Vagina (tissue), 2 donors: ENCODE measurements at places on chromosomes 3 and 15. TPM values are rescaled to one million over a fixed set of nuclear protein-coding genes. Genes with fewer than 3 reads are reported as not detected.

CEMIP gene
- total RNA-seq = 0.74 TPM

DNA sequence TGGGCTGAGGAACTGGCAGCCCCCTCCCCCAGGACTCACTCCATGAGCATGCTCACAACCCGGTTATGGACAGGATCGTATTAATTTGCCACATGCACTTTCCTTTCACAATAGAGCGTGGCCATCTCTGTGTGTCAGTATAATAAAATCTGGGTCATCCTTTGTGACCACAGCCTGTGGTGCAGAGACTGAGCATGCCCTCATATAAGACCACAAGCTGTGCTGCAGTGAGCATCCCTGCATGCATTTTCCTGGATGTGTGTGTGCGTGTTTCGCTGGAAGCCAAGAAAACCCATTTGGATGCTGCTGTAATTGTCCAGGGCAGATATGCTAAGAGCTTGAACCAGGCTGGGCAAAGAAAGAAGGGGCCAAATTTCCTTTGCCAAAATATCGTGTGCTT lies 39.7 kb downstream of the CYP11A1 start:
- no peaks in the 10 kb centered on the region for H3K4me1 ChIP-seq
- H3K36me3 ChIP-seq = no peaks in the 10 kb centered on the region
- no peak overlapping the region for H3K4me3 ChIP-seq

DNA sequence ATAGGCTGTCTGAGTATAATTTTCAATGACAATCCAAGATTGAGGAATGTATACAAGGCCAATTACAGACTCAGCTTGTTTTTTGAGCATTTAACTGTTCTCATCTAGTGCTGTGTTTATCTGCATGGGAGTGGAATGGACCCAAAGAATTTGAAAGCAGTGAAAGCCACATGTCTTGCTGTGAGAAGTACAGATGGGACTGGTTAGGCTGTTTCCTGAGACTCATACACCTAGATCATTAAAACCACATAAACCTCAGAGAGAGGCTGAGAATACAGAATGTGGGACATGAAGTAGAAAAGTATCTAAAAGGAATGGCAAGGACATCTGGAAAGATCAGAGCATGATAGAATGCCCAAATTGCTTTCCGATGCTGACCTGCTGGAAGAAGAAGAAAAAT lies 224.6 kb downstream of the NLGN1 start:
- DNase-seq = no peak
- no peaks in the 10 kb centered on the region for H3K4me1 ChIP-seq
- no peaks in the 10 kb centered on the region for H3K27me3 ChIP-seq
- H3K36me3 ChIP-seq = no peaks in the 10 kb centered on the region
- no peak overlapping the region for H3K27ac ChIP-seq
- H3K4me3 ChIP-seq = no peak overlapping the region

DNA sequence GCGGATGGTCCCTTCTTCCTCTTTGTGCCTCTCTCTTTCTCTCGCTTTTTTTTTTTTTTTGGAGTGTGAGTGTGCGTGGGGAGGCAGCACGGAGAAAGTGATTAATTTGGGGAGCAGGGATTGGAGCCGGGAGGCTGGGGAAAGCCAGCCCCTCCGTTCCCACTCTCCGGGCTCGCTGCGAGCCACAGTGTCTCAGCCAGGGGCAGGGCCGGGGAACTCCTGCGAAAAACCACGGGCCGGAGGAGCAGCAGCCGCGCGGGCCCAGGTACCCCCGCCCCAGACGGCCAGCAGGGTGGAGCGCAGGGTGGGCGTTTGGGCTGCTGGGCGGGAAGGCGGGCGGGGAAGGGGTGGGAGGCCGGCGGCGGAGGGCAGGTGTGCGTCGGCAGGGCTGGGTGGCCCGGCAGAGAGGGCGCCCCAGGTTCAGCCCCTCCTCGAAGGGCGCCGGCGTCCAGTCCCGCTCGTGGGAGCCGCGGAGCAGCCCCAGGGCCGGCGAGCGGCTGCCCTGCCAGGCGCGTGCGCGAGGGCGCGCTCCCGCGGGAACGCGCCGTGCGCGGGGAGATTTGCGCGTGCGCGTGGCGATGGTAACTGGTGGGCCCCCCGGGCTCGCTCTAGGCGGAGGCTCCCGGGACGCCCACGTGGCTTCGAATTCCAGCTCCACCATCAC lies 1.4 kb downstream of the CHL1 start:
- peaks cover 7% of the 10 kb centered on the region for H3K4me1 ChIP-seq
- no peaks in the 10 kb centered on the region for H3K36me3 ChIP-seq
- H3K27ac ChIP-seq = peak overlapping the region; percentile 53
- peak overlapping the region; percentile 60 for H3K4me3 ChIP-seq
- H3K27me3 ChIP-seq = no peaks in the 10 kb centered on the region

- H3K27me3 ChIP-seq = no peaks in the 10 kb centered on the region
- no peaks in the 10 kb centered on the region for H3K36me3 ChIP-seq
- no peaks in the 10 kb centered on the region for H3K4me1 ChIP-seq
- no peak overlapping the region for H3K4me3 ChIP-seq
Measured at GRCh38 chr15:31001702-31002101, 10.3 kb upstream of the MTMR10 start.
